ENCODE measurements at places on chromosomes 2 and 18.

DNA sequence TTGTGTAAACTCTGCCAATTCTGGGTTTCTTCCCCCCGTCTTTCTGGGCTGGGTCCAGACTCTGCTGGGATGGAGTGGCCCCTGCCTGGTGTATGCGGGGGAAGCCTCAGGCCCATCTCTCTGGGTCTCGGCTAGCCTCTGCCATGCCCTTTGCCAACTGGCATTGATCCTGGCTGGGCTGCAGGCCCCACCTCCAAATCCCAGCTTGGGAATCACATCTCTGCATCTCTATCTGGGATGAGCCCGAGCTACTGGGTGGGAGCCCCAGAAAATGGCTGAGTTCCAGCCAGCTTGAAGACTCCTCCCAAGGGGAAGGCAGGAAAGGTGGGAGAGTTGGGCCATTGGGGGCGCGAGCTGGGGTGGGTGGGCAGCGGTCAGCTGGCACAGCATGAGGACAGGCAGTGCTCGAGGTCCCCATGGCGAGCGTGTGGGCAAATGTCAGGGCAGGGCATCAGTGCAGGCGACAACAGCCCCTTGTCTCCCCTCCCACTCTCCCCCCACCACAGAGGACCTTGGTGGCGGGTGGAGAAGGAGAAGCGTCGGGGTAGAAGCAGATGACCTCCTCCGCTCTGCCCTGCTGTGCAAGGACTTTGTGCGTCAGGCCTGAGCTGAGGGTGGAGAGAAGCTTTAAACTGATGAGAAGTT is 139.4 kb downstream of the ASB1 start:
- no peak for DNase-seq

DNA sequence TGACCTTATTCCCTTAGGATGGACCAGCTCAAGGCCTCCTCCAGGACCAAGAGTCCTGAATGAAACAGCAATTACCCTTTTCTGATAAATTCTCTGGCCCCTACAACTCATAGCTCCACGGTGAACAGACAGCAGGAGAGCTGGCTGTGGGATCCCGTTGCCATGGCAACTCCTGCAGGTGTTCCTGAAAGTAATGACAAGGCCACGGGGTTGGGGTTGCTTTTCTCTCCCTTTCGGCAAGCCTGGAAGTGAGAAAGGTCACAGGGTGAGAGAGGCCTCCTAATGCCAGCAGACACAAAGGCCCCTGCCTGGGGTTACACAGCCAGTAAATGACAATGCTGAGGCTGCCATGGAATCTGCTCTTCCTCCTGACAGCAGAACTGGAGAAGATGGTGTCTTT is 403.0 kb downstream of the NBAS start:
- DNase-seq = no peak

- DNase-seq = no peak
These were observed 31.1 kb upstream of the INHBB start for GRCh38 chr2:120314690-120315366.

DNA sequence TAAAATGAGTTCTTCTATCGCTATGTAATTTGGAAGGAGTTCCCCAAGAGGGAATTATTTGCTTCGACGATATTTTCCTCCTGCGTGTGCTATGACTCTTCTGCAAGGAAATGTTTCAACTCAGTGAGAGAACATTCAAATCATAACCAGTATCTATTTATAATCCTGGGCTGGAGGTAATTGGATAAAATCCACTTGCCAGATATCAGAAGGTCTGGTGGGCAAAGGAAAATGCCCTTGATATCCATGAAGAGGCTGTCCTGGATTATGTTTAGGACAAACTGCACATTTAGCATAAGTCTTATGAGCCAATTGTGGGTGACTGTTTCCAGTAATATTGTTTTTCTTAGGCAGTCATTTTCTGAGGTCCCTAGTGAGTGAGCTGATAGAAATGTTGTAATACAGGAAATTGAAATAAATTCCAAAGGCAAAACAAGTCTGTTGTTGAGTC is 17.7 kb downstream of the RPIA start:
- DNase-seq = no peak

DNA sequence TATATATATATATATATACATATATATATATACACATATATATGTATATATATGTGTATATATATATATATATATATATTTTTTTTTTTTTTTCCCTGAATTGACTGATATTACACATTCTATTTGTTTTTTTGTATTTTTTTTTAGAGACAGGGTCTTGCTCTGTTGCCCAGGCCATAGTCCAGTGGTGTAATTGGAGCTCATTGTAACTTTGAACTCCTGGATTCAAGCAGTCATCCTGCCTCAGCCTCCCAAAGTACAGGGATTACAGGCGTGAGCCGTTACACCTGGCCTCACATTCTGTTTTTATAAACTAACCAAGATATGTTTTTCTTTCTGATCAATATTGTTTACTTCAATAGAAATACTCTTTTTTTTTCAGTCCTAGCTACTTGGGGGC is 26.2 kb downstream of the NCAPH start:
- no peak for DNase-seq

- DNase-seq = no peak
These were observed 167.3 kb downstream of the NYAP2 start for GRCh38 chr2:225566798-225567197.

DNA sequence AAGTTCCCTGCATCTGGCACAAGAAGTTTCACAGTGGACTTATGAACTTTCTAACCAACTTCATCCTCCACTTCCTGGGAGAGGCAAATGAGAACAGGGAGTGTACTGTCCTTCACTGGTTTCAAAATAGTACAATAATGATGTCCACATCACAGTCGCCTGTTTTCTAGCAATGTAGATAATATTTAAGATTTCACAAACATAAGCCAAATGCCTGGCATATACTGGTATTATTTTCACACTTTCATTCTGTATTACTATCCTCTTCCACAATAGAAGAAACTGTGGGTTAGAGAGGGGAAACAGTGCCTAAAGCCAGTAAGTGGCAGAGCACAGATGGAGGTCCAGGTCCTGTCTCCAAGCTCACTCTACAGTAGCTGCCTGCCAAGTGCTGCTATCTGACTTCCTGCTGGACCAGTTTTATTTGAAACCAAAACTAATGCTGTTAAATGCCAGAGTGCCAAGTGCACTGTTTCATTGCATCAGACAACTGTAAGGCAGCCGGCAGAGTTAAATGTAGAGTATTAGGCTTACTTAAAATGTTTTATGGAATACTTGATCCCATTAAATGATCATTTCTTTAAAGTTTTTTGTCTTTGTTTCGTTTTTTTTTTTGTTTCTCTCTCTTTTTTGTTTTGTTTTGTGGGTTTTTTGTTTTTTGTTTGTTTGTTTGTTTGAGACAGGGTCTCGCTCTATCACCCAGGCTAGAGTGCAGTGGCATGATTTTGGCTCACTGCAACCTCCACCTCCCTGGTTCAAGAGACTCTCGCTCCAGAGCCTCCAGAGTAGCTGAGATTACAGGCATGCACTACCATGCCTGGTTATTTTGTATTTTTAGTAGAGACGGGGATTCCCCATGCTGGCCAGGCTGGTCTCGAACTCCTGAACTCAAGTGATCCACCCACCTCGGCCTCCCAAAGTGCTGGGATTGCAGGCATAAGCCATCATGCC is 15.1 kb downstream of the COBLL1 start:
- DNase-seq = no peak

GRCh38 chr2:129876541-129876940 is 102.9 kb upstream of the RAB6C start:
- no peak for DNase-seq

GRCh38 chr2:158907926-158908456 is 60.4 kb upstream of the TANC1 start:
- DNase-seq = no peak

GRCh38 chr2:159441182-159441581 is 154.7 kb upstream of the WDSUB1 start:
- no peak for DNase-seq

- no peak for DNase-seq
These were observed 27.7 kb downstream of the SH3BP4 start for GRCh38 chr2:234979204-234980167.

DNA sequence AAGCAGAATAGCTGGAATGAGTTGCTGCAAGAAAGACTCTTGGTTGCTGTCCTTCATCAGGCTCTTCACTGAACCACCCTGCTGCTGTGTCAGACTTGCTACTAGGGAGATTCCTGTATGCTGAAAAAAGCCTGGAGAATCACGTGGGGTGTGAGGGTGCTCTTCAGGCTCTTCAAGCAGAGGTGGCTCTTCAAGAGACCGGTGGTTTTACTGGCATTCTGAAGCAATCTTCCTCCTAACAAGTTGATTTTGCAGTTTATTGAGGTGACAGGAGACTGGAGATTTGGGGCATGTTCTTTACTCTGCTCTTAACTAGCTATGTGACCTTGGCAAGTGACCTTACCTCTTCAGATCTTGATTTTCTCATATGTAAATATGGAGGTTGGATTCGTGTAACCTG is 14.1 kb downstream of the TMEM178A start:
- DNase-seq = no peak

DNA sequence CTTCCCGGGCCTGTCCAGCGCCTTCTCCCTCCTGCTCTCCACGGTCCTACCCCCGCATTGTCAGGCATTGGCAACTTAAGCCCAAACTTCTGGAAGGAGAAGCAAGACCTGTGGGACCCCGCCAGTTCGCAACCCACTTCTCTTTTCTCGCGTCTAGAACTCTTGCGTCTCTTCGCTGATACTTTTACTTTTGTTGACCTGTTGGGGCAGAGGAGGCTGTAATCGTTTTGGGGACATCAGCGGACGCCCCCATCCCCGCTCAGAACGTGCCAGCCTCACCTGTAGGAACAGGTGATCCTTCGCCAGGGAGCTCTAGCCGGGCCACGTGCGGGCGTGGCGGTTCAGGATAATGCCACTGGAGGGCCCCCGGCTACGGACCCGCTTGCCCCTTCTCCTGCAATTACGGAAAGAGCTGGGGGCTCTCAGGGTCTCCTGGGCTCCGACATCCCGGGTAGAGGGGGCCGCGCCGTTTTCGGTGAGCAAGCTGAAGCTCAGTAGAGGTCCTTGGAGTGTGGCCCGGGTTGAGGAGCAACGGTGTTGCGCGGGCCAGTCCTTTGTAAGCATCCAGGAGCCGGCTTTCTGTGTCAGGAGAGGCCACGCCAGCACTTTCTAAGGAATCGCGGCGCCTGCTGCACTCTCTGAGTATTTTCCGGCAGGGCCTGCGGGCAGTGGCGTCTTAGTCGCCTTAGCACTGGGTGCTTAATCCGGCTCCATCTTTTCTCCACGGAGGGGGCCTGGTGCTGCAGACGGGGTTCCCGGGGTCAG is 1.6 kb downstream of the MTCL1 start:
- no peak for DNase-seq
